ENCODE measurements at places on chromosomes 1 and 21.

- no peak for DNase-seq
Observed at GRCh38 chr21:43325968-43326715, 100.8 kb downstream of the SIK1 start.

DNA sequence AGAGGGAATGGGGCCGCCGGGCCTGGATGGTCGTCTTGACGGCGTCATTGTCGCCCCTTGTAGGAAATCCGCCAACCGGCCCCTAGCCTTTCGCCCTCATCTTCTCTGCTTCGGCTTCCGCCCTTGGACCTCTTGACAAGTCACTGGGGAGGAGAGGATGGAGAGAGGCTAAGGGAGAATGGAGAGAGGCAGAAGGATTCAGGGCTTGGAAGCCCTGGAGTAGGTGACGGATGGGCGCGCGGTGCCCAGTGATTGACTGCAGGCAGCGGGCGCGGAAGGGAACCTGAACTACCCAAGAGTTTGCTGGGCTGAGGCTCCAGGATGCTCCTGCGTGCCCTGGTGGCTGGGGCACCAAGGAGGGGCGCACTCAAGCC, 651 bp downstream of the PDE4B start:
- DNase-seq = no peak

DNA sequence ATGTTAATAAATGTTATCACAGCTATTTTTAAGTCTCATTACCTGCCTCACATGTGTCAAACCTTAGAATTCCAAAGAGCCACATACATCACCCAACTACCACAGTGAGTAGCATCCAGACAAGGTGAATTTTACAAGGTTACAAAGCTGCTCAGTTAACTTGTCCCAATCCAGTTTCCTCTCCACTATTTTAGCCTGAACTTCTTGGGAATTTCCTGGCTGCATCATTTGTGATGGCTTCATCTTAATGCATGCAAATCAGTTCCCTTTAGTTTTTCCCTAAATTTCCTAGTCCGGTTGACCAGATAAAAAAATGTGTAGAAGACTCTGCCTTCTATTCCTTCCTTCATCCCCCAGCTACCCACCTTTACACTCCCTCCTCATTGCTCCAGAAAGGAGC, 597 bp upstream of the TRAF3IP3 start:
- DNase-seq = no peak

DNA sequence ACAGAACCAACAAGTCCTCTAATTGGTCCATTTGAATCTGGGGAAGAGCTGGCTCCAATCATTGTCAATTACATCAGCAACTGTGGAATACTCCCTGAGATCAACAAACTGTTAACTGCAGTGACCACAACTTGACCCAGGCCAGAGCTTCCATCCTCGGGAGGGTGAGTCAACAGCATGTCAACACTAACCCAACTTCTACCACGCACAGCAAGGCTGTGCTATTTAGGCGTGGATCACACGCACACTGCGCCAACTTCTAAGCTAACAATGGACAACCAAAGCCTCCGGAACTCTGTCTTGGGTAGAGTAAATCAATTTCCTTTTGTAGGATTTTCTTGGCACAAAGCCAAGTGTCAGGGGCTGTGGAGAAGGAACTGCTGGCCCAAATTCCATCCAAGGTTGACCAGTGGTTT, 30.4 kb downstream of the APP start:
- DNase-seq = no peak

- no peak for DNase-seq
Observed at GRCh38 chr1:101115112-101115511, 89.5 kb upstream of the DPH5 start.

DNA sequence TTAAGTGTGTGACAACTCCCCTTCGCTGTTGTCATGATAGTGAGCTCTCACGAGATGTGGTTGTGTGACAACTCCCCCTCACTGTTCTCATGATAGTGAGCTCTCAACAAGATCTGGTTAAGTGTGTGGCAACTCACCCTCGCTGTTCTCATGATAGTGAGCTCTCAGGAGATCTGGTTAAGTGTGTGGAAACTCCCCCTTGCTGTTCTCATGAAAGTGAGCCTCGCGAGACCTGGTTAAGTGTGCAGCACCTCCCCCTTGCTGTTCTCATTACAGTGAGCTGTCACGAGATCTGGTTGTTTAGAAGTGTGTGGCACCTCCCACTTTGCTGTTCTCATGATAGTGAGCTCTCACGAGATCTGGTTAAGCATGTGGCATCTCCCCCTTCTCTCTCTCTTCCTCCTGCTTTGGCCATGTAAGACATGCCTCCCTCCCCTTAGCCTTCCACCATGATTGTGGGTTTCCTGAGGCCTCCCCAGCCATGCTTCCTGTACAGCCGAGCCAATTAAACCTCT, 25.1 kb upstream of the LSS start:
- DNase-seq = peak; percentile 30

DNA sequence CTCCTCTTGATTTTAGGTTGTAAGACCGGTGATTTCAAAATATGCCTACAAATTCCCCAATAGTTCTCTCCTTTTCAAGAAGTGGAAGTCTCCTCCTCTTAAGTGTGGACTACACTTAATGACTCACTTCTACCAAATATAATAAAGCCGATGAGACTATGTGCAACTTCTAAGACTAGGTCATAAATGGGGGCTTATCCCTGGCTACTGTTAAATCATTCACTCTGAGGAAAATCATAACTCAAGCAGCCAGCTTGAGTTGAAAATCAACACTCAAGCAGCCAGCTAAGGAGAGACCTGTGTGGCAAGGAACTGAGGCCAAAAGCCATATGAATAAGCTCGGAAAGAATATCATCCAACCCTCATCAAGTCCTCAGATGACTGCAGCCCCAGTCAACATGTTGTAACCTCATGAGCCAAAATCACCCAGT, 49.6 kb upstream of the PSMG1 start:
- DNase-seq = no peak

GRCh38 chr1:78176448-78176847, 130.7 kb downstream of the GIPC2 start:
- no peak for DNase-seq

GRCh38 chr1:116909512-116910378, at the start of gene PTGFRN:
Gene PTGFRN (plus strand): TSS chr1:116909916. CDS start chr1:116910204, 288 bp downstream.
- DNase-seq = no peak

DNA sequence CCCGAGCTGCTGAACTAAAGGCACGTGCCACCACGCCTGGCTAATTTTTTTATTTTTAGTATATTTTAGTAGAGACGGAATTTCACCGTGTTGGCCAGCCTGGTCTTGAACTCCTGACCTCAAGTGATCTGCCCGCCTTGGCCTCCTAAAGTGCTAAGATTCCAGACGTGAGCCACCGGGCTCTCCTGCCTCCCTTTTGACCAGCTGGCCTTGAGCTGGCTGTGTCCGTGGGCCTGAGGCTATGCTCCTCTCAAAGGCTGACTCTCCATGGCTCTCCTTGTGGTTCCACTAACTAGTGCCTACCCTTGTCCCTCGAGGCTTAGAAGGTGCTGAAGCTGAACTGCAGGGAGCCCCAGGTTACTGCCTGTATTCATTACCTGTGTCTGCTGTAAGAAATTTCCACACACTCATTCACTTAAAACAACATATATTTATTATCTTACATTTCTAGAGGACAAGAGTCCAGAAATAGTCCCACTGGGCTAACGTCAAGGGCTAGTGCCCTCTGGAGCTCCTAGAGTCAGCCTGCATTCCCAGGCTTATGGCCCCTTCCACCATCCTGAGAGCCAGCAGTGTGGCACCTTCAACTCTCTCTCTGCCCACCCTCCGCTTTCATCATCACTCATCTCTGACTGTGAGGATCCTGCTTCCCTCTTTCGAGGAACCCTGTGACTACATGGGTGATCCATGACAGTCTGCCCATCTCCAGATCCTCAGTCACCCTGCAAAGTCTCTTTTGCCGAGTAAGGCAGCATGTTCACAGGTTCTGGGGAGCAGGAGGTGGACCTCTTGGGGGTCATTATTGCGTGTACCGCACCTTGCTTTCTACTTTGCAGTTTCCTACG, 34.9 kb downstream of the ETS2 start:
- DNase-seq = no peak

- peak; percentile 82 for DNase-seq
Observed at GRCh38 chr1:211613108-211613947, 34.4 kb upstream of the SLC30A1 start.

DNA sequence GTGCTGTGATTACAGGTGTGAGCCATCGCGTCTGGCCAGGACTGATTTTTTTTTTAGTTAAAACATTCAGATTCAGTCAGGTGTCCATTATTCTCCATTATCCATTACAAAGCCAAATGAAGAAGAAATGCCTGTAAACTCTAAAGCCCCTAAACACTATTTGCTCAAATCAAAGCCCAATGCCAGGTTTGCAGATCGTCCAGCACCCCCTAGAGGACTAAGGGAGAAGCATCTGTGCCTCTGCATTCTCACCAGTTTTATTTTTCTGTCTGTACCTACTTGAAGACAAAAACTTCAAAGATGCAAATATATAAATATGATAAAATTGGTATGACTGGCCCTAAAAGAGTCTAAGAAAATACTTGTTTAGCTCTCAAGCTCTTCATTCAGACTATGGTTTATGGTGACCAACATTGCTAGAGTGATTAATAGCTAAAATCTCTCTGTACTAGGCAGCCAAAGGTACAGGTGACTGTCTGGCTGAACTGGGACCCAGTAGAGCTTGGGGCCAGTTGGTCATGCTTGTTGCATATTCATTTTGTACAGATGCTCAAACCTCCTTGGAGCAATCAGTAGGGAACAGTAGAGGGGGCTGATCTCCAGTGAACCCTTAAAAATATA, 138.4 kb downstream of the SYT2 start:
- peak; percentile 14 for DNase-seq

GRCh38 chr1:206690516-206690915, 5.8 kb downstream of the MAPKAPK2 start:
- DNase-seq = no peak

GRCh38 chr1:164560556-164560955, 1.6 kb downstream of the PBX1 start:
- no peak for DNase-seq

DNA sequence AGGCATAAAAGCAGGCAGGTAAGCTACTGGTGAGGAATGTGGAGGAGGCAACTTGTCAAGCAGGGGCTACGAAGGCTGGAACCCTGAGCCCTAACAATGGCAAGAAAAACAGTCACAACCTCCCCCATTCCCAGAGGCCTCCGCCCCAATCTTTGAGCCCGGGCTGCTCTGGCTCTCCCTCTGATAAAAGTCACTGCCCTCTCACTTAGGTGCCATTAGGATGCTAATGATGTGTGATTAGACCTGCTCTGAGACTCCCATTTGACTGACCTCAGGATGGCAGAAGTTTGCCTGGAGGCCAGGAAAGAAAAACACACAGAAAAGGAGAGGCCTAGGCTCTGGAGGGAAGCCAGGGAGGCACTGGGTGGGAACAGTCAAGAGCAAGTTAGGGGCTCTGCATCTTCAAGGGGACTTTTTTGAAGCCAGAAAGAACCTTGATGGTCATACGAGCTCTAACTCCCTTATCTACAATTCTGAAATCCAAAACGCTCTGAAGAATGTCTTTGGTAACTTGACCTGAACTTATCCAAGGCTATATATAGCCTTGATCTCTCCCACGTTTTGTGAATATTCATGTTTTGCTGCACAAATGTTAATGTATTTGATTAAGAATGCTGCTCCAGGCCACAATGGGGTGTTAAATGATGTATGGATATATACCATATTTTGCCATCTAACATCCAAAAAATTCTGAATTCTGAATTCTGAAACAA, 98.9 kb downstream of the TRABD2B start:
- no peak for DNase-seq

GRCh38 chr1:236213534-236213933, 68.2 kb downstream of the ERO1B start:
- no peak for DNase-seq

DNA sequence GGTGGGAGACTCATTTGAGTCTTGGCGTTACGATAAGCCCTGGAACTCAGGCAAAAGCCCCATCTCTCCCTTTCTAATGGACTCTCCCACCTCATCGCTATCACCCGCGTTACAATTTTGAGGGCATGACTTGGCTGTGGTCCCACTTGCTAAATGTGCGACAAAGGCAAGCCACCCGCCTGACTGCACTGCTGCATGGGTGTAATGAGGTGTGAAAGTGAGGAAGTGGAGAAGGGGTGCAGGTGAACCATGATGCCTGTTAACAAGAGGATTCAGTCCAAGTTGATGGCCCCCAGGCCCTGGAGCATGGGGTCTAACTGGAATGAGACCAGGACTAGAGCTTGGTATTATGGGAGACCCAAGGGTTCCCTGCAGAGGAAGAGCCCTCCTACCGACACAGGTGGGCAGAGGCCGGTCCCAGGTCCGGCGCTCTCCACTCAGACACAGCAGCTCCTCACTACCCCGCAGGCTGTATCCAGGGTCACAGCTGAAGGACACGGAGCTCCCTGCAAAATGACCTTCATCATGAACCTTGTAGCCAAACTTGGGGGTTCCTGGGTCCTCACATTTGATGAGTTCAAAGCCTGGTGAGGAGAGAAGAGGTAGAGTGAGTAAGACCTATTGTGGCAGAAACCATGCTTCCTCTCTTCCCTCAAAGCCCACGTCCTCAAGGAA, 165.4 kb upstream of the HMGB4 start:
- DNase-seq = no peak

- no peak for DNase-seq
Observed at GRCh38 chr1:20348326-20348915, 57.7 kb downstream of the VWA5B1 start.

DNA sequence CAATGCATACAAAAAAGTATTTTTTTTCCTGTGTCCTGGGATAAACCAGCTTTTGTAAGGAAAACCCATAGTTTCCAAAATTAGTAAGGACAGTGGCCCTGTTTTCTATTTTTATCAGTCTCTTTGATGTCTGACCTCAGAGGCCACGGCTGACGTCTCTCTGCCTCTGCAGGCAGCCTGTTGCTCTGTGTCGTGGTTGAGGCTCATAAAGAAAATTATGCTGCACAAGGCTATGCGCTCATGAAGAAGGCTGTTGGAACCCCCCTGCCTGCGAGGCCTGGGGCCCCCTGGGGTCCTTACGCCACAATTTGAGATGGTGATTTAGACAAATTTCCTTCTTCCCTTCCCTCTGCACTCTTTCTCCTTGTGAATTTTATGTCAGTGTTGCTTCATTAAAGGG, 48.9 kb downstream of the AGPAT3 start:
- no peak for DNase-seq

DNA sequence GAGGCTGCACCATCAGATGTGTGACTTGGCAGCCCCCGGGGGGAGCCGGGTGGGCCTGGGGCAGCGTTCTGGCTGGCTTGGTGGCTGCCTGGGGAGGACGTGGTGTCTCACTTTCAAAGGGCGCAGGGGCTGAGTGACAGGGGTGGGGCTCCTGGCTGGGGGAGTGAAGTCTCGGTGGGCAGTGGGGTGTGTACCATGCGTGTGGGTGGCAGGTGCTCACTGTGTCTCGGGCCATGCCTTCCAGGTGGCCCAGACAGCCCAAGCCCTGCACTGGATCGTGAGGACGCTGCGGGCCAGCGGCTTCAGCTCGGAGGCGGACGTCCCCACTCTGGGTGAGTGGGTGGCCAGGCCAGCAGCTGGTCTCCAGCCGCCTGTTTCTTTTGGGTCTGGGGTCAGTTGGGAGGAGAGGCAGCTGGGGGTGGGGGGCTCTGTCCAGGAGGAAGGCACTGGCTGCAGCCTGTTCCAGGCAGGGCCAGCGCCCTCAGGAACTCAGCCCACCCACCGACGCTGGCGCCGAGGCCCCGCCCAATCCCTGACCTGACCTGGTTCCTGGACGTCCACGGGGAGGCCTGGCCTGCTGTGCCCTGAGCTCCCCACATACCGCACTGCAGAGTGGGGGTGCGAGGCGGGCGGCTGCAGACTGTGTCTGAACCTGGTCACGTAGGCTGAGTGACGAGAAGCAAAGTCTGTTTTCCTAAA, 30.6 kb upstream of the LRRC3 start:
- DNase-seq = no peak

GRCh38 chr21:33611006-33611744, 22.7 kb upstream of the DONSON start:
- no peak for DNase-seq

Measured in bone marrow (tissue), 2 donors.